Fibroblast of lung (primary cell): ENCODE measurements at places on chromosomes 4 and X.
A peak's percentile ranks its signal among the peaks of the same experiment; 100 is the strongest.

GRCh38 chr4:87849612-87850011 lies 16.8 kb downstream of the MEPE start:
- H3K27me3 ChIP-seq = no peaks in the 10 kb centered on the region
- no peak overlapping the region for H3K4me3 ChIP-seq
- no peak overlapping the region for H3K27ac ChIP-seq
- DNase-seq = peak; percentile 48
- H3K36me3 ChIP-seq = no peaks in the 10 kb centered on the region
- no peaks in the 10 kb centered on the region for H3K4me1 ChIP-seq

- H3K27me3 ChIP-seq = no peaks in the 10 kb centered on the region
- DNase-seq = no peak
- H3K36me3 ChIP-seq = no peaks in the 10 kb centered on the region
- H3K4me1 ChIP-seq = no peaks in the 10 kb centered on the region
- no peak overlapping the region for H3K4me3 ChIP-seq
Measured at GRCh38 chrX:124018023-124018422, 56.5 kb downstream of the STAG2 start.

GRCh38 chr4:121676345-121677075 lies 20.3 kb downstream of the ANXA5 start:
- H3K4me3 ChIP-seq = no peak overlapping the region
- H3K27ac ChIP-seq = no peak overlapping the region
- DNase-seq = no peak
- peaks cover 23% of the 10 kb centered on the region for H3K36me3 ChIP-seq
- no peaks in the 10 kb centered on the region for H3K27me3 ChIP-seq

- H3K4me3 ChIP-seq = no peak overlapping the region
- no peaks in the 10 kb centered on the region for H3K4me1 ChIP-seq
- no peaks in the 10 kb centered on the region for H3K36me3 ChIP-seq
- no peaks in the 10 kb centered on the region for H3K27me3 ChIP-seq
Measured at GRCh38 chr4:47415719-47416118, 47.8 kb downstream of the COMMD8 start.

- no peaks in the 10 kb centered on the region for H3K36me3 ChIP-seq
- DNase-seq = peak; percentile 31
- no peaks in the 10 kb centered on the region for H3K27me3 ChIP-seq
- H3K4me3 ChIP-seq = no peak overlapping the region
- H3K4me1 ChIP-seq = no peaks in the 10 kb centered on the region
- no peak overlapping the region for H3K27ac ChIP-seq
Measured at GRCh38 chr4:5220028-5220427, 168.7 kb downstream of the STK32B start.

DNA sequence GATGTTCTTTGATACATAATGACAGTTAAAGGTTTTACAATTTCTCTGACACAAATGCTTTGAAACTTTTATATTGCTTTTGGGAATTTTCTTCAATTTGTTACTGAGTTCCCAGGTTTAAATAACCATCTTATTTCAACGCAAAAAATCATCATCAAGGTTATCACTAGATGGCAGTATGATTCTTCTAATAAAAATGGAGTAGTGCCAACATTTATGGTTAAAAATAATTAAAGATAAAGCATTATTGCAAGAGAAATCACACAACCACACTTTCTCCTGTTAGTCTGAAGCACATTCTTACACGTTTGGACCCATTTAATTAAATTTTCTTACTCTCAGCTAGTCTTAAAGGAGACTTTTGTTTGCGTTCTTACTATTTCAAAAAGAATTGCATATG lies 611.3 kb upstream of the CPXCR1 start:
- H3K4me3 ChIP-seq = no peak overlapping the region
- H3K27ac ChIP-seq = no peak overlapping the region
- H3K4me1 ChIP-seq = no peaks in the 10 kb centered on the region
- no peaks in the 10 kb centered on the region for H3K36me3 ChIP-seq
- no peak for DNase-seq

GRCh38 chrX:133741303-133741702 lies 244.1 kb downstream of the GPC3 start:
- no peaks in the 10 kb centered on the region for H3K27me3 ChIP-seq
- H3K4me3 ChIP-seq = no peak overlapping the region
- H3K4me1 ChIP-seq = no peaks in the 10 kb centered on the region
- DNase-seq = peak; percentile 55

DNA sequence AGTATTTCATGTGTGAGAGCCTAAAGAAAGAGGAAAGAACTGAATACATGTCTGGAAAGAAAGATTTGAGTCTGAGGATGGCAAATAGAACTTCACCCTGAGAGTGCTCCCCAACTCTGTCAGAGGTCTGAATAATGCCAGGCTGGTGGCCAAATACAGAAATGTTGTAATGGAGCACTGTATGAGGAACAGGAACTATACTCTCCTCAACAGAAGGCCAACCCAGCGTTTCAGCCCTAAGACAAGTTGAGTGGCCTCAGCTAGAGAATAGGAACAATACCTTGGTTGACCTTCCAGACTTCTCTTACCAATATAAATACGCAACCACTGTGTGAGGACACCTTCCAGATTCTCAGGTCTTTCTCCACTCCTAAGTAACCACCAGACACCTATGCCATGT lies 94.5 kb upstream of the STIM2 start:
- H3K4me1 ChIP-seq = no peaks in the 10 kb centered on the region
- no peak overlapping the region for H3K27ac ChIP-seq
- DNase-seq = no peak
- H3K4me3 ChIP-seq = no peak overlapping the region

GRCh38 chr4:142875117-142875516 lies 29.0 kb upstream of the INPP4B start:
- no peak overlapping the region for H3K4me3 ChIP-seq
- DNase-seq = no peak
- no peaks in the 10 kb centered on the region for H3K4me1 ChIP-seq
- no peak overlapping the region for H3K27ac ChIP-seq
- no peaks in the 10 kb centered on the region for H3K36me3 ChIP-seq
- H3K27me3 ChIP-seq = no peaks in the 10 kb centered on the region

GRCh38 chrX:132833373-132833772 lies 125.1 kb downstream of the HS6ST2 start:
- no peaks in the 10 kb centered on the region for H3K36me3 ChIP-seq
- no peaks in the 10 kb centered on the region for H3K4me1 ChIP-seq
- no peak for DNase-seq
- no peak overlapping the region for H3K4me3 ChIP-seq
- H3K27ac ChIP-seq = no peak overlapping the region

- no peaks in the 10 kb centered on the region for H3K4me1 ChIP-seq
- H3K4me3 ChIP-seq = no peak overlapping the region
- DNase-seq = no peak
- H3K27me3 ChIP-seq = no peaks in the 10 kb centered on the region
Measured at GRCh38 chrX:101091817-101092216, 6.2 kb upstream of the CENPI start.

- H3K4me3 ChIP-seq = no peak overlapping the region
- H3K27ac ChIP-seq = peak overlapping the region; percentile 55
- H3K27me3 ChIP-seq = no peaks in the 10 kb centered on the region
- no peaks in the 10 kb centered on the region for H3K36me3 ChIP-seq
- peaks cover 10% of the 10 kb centered on the region for H3K4me1 ChIP-seq
Measured at GRCh38 chr4:186684889-186685309, 38.8 kb downstream of the FAT1 start.

- H3K4me1 ChIP-seq = no peaks in the 10 kb centered on the region
- peak; percentile 69 for DNase-seq
- no peak overlapping the region for H3K27ac ChIP-seq
Measured at GRCh38 chr4:61397174-61397573, 197.0 kb downstream of the ADGRL3 start.

GRCh38 chr4:67483868-67484602 lies 61.3 kb downstream of the CENPC start:
- no peak overlapping the region for H3K4me3 ChIP-seq
- H3K27ac ChIP-seq = no peak overlapping the region
- peak; percentile 28 for DNase-seq
- H3K4me1 ChIP-seq = no peaks in the 10 kb centered on the region

DNA sequence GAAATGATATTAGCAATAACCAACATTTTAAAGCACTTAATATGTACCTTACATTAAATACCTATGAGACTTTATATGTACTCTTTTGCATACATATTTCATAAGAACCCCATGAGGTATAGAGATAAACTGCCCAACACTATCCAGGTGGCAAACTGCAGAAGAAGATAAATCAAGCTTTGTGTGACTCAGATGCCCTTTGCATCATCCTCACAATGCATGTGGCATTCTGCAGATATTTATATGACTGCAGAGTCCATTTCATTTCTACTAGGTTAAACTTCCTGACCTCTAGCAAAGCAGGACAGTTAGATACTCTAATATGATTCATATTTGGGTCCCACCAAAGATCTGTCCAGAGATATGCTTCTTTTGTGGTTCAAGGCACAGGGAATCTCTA lies 85.6 kb upstream of the RASGEF1B start:
- H3K27ac ChIP-seq = no peak overlapping the region
- H3K27me3 ChIP-seq = no peaks in the 10 kb centered on the region
- H3K4me1 ChIP-seq = no peaks in the 10 kb centered on the region
- no peak for DNase-seq
- no peaks in the 10 kb centered on the region for H3K36me3 ChIP-seq

- peaks cover 2% of the 10 kb centered on the region for H3K4me1 ChIP-seq
- DNase-seq = no peak
- no peaks in the 10 kb centered on the region for H3K36me3 ChIP-seq
- no peaks in the 10 kb centered on the region for H3K27me3 ChIP-seq
- H3K27ac ChIP-seq = no peak overlapping the region
Measured at GRCh38 chrX:10518073-10518472, 102.3 kb downstream of the MID1 start.

- H3K27me3 ChIP-seq = no peaks in the 10 kb centered on the region
- no peak overlapping the region for H3K27ac ChIP-seq
- no peaks in the 10 kb centered on the region for H3K36me3 ChIP-seq
Measured at GRCh38 chr4:117164338-117164737, 79.0 kb upstream of the TRAM1L1 start.

GRCh38 chr4:186587416-186588018 lies 32.1 kb upstream of the MTNR1A start:
- H3K27me3 ChIP-seq = no peaks in the 10 kb centered on the region
- H3K27ac ChIP-seq = no peak overlapping the region
- H3K36me3 ChIP-seq = peaks cover 12% of the 10 kb centered on the region
- no peaks in the 10 kb centered on the region for H3K4me1 ChIP-seq
- peak; percentile 41 for DNase-seq

GRCh38 chrX:97400492-97400891 lies 516.8 kb downstream of the RPA4 start:
- no peaks in the 10 kb centered on the region for H3K36me3 ChIP-seq
- no peak for DNase-seq
- H3K27me3 ChIP-seq = no peaks in the 10 kb centered on the region
- H3K4me3 ChIP-seq = no peak overlapping the region
- H3K4me1 ChIP-seq = peaks cover 2% of the 10 kb centered on the region

- H3K27ac ChIP-seq = peak overlapping the region; percentile 91
- H3K4me3 ChIP-seq = peak overlapping the region; percentile 87
- no peaks in the 10 kb centered on the region for H3K27me3 ChIP-seq
- peak; percentile 40 for DNase-seq
- no peaks in the 10 kb centered on the region for H3K36me3 ChIP-seq
- peaks cover 2% of the 10 kb centered on the region for H3K4me1 ChIP-seq
Measured at GRCh38 chr4:25160714-25161592, 704 bp upstream of the SEPSECS start.

GRCh38 chr4:139609647-139610046 lies 53.6 kb upstream of the SETD7 start:
- H3K36me3 ChIP-seq = no peaks in the 10 kb centered on the region
- no peak overlapping the region for H3K4me3 ChIP-seq
- H3K27me3 ChIP-seq = no peaks in the 10 kb centered on the region
- H3K4me1 ChIP-seq = peaks cover 8% of the 10 kb centered on the region
- DNase-seq = peak; percentile 61

DNA sequence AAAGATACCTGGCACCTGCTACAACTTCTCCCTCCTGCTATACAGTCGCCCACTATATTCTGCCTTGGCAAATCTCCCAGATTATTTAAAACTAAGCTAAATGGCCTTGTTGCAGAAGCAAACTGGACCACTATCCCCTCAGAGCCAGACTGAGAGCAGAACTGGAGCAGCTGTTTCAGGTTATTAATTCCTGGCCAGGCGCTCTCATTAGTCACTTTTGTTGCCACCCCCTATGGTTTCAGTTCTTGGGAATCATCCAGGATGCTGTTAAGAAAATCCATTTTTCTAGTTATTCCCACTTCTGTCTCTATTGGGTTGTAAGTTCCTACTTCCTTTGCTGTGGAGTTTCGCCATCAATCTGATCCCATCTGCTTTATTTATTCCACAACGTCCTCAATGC lies 30.1 kb downstream of the ADGRA3 start:
- H3K27ac ChIP-seq = peak overlapping the region; percentile 19
- no peaks in the 10 kb centered on the region for H3K27me3 ChIP-seq
- DNase-seq = peak; percentile 90
- no peaks in the 10 kb centered on the region for H3K36me3 ChIP-seq
- H3K4me1 ChIP-seq = peaks cover 22% of the 10 kb centered on the region

GRCh38 chr4:3317656-3318211 lies 24.9 kb downstream of the RGS12 start:
- peaks cover 9% of the 10 kb centered on the region for H3K36me3 ChIP-seq
- H3K4me3 ChIP-seq = no peak overlapping the region
- no peaks in the 10 kb centered on the region for H3K27me3 ChIP-seq
- no peak overlapping the region for H3K27ac ChIP-seq
- peaks cover 2% of the 10 kb centered on the region for H3K4me1 ChIP-seq

GRCh38 chrX:143437439-143437838 lies 79.8 kb downstream of the SPANXN3 start:
- DNase-seq = no peak
- H3K27ac ChIP-seq = no peak overlapping the region
- no peaks in the 10 kb centered on the region for H3K4me1 ChIP-seq
- no peak overlapping the region for H3K4me3 ChIP-seq

DNA sequence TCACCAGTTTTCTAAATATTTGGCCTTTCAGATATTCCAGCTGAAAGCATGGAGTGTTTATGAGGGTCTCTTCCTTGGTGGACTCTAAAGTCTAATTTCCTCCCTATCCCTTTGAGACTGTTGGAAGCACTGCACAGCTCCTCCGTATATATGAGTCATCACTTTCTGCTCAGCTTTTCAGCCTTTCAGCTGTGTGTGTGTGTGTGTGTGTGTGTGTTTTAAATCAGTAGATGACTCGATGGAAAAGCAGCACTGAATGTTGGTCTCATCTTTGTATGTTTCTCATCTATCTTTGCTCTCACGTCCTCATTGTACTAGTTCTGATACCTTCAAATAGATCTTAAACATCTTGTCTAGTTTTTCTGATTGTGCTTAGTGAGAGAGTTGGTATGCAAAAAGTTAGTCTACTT lies 81.6 kb downstream of the ZFX start:
- no peaks in the 10 kb centered on the region for H3K4me1 ChIP-seq
- DNase-seq = peak; percentile 91
- no peak overlapping the region for H3K4me3 ChIP-seq
- no peaks in the 10 kb centered on the region for H3K27me3 ChIP-seq
- H3K27ac ChIP-seq = no peak overlapping the region

- H3K27ac ChIP-seq = no peak overlapping the region
- H3K36me3 ChIP-seq = no peaks in the 10 kb centered on the region
- no peaks in the 10 kb centered on the region for H3K4me1 ChIP-seq
- no peak overlapping the region for H3K4me3 ChIP-seq
- H3K27me3 ChIP-seq = no peaks in the 10 kb centered on the region
Measured at GRCh38 chr4:14419516-14419915, 582.8 kb upstream of the CPEB2 start.

GRCh38 chr4:75786938-75787337 lies 62.6 kb downstream of the USO1 start:
- H3K4me1 ChIP-seq = no peaks in the 10 kb centered on the region
- no peak overlapping the region for H3K27ac ChIP-seq
- H3K27me3 ChIP-seq = no peaks in the 10 kb centered on the region
- no peak overlapping the region for H3K4me3 ChIP-seq
- H3K36me3 ChIP-seq = peaks cover 7% of the 10 kb centered on the region
- DNase-seq = no peak
